ENCODE measurements at places on chromosomes 7 and 10.

DNA sequence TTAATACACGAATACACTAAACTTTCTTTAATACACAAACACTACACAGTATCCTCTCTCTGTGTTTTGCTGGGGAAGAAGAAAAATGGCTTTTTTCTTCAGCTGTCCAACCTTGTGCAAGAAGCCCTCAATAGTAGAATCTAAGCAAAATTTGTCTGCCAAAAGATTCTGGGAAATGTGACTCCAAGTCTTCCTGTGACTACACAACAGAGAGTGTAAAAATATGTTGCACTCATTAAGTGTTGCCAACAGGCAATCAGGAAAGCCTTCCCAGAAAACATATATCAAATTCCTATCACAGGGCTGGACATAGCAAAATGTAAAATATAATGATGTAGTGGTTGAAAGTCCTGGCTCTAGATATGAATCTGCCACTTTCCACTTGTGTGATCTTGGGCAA lies 825.1 kb upstream of the ZWINT start:
- DNase-seq: no peak

DNA sequence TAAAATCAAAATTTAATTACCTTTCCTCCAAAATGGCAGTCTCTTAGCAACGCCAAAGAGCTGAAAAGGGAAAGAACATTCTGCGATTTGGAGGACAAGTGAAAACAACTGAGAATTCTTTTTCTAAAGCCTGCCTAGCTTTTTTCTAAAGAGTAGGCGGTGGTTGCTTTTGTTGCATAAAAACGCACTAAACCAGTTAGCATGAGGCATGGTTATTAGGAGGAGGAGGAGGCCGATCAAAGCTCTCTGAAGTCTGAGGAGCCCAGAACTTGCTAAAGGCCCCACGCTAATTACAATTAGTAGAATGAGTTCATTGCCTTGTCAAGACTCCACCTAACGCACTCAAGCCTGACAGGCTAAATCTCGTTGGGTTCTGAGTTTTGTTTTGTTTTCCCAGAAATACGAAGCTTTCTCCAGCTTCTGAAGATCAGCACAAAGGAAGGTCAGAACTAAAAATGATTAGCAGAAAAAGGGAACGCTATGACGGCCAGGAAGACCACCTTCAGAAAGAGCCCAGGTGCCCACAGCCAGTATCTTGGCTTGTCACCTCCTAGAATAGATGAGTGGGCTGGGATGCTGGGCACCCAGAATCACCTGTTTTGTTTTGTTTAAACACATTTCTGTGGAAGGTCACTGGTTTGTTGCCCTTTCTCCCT lies 72.0 kb downstream of the FGFR2 start:
- no peak for DNase-seq

DNA sequence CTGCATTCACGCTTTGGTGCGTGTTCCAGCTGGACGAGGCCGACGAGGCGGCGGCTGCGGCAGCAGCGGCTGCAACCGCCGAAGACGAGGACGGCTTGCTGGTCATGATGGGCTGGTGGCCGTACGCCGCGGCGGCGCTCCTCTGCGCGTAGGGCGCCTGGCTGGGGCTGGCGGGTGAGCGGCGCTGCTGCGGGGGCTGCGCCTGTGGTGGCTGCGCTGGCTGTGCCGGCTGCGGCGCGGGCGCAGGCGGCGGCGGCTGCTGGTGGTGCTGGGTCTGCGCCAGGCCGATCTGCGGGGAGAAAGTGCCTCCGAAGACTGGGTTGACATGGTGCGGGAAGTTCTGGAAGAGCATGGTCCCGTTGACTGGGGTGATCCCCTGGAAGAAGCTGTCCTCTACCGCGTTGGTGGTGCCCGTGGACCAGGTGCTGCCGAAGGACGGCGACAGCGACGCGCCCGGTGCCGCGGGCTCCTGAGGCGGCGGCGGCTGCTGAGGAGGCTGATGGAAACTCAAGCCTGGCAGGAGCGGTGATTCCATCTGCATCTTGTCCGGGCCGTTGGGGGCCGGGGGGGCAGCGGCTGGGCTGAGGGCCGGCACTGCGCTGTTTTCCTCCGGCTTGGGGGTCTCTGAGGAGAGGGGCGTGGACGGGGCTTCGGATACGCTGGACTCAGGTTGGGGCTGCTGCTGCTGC lies 51.1 kb downstream of the CPEB3 start:
- DNase-seq: peak; percentile 71

- DNase-seq: peak; percentile 50
Observed at GRCh38 chr7:155340071-155340531, 42.4 kb downstream of the INSIG1 start.

GRCh38 chr10:32323051-32323450 lies 23.9 kb downstream of the EPC1 start:
- no peak for DNase-seq

DNA sequence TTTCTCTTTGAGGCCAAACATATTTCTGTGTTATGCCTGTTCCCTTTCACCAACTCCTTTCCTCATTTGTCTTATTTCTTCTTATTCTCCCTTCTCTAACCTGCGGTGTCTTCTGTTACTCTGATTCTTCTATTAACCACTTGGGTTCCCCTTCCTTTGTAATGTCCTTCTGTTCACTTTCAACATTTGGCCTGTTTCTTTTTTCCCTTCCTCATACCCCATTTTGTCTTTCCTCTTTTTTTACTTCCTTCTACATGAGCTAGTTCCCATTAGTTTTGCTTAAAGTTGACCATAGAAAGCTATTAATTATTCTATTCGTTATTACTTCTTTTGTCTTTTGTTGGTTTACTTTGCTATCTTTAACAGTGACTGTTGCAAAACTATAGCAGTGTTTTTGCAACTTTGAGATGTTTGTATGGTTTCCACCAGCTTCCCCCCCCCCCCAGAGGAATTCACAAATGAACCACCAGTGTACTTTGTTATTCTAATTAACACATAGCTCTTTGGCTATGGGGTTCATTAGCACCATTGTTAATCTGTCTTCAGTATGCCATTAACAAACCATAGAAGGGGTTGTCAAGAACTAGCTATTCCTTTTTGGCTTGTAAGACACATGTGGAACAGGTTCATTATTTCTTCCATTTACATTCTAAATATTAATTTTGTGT lies 2.9 kb downstream of the LRGUK start:
- DNase-seq: no peak
